ENCODE measurements at places on chromosomes 16 and 17.
A peak's percentile ranks its signal among the peaks of the same experiment; 100 is the strongest.

GRCh38 chr16:71441348-71442050 lies 355 bp downstream of the TLE7 start:
- DNase-seq = peak; percentile 42

DNA sequence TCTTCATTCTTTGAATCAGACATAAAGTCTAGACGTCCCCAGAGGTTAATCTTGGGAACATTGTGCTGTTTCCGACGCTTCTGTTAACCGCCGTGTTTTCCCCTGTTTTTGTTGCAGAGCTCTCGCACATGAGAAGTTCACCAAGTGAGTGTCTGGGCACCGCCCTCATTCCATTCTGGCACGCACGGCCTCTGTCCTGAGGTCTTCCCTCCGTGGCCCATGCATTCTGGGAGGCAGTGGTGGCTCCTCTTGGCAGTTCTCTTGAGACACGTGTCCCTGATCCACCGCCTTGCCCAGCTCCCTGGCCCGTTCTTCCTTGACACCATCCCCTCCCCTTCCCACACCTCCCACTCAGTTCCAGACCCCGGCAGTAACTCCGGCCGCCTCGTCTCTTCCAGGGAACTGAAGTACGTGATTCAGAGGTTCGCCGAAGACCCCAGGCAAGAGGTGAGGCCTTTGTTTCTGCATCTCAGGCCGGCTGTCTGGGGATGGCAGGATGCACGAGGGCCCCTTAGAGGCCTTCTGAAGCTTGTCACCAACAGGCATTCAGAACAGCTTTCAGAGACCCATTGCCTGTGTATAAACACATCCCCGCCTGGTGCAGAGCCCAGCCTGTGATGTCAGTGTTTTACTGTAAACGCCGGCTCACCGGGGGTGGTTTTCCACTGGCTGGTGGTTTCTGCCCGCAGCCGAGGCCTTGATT lies 85.9 kb upstream of the PLCG2 start:
- DNase-seq = no peak

DNA sequence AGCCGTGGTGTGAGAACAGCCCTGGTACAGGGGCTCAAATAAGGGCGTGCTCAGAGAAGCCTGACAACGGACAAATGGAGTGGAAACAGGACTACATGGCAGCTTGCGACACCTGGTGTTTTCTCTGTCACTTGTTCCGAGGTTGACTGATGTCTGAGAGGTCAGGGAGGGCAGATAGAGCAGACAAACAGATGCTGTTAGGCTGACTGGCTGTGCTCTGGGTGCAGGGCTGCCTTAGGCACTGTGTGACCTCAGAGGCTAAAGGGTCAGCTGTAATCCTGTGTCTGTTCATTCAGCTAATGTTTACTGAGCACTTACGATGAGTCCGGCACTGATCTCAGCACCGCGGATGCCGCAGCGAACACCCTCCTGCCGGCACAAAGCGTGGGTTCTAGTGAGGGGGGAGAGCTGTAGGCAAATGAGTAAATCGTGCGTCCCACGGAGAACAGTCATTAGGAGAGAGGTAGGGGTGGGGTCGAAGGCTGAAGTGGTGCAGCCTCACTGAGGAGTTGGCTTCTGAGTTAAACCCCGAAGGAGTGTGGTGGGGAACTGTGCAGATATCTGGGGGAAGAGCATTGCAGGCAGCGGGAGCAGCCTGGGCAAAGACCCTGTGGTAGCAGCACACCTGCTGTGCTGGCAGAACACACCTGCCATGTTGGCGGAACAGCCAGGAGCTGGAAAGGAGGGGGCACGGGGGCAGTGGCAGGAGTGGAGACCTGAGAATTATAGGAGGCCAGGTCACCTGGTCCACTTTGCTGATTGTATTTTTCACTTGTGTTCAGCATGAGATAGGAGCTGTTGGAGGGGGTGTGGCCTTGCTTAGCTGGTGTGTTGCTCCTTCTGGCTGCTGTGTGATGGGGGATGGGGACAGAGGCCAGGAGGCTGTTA lies 35.0 kb downstream of the GPT2 start:
- DNase-seq = no peak

- DNase-seq = peak; percentile 47
These were observed 393 bp downstream of the RNF166 start for GRCh38 chr16:88705801-88706228.

DNA sequence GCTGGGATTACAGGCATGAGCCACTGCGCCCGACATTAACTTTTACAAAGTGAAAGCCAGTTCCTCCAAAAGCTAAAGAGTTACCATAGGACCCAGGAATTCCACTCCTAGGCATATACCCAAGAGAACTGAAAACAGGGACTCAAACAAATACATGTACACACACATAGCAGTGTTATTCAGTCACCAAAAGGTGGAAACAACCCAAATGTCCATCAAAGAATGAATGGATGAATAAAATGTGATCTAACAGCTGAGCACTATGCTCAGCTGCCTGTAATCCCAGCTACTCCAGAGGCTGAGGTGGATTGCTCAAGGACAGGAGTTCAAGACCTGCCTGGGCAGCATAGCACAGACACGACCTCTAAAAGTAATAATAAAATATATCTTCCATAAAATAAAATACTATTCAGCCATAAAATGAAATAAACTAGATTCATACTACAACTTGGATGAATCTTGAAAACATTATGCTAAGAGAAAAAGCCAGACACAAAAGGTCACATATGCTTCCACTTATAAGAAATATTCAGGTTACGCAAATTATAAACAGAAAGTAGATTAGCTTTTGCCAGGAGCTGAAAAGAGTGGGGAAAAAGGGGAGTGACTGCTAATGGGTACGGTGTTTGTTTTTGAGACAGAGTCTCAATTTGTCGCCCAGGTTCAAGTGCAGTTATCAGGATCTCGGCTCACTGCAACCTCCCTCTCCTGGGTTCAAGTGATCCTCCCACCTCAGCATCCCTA lies 9.3 kb upstream of the USP7 start:
- DNase-seq = no peak

GRCh38 chr17:46039592-46040186 lies 40.6 kb downstream of the STH start:
- DNase-seq = no peak

GRCh38 chr17:77899498-77899897 lies 59.0 kb upstream of the TNRC6C start:
- DNase-seq = no peak

DNA sequence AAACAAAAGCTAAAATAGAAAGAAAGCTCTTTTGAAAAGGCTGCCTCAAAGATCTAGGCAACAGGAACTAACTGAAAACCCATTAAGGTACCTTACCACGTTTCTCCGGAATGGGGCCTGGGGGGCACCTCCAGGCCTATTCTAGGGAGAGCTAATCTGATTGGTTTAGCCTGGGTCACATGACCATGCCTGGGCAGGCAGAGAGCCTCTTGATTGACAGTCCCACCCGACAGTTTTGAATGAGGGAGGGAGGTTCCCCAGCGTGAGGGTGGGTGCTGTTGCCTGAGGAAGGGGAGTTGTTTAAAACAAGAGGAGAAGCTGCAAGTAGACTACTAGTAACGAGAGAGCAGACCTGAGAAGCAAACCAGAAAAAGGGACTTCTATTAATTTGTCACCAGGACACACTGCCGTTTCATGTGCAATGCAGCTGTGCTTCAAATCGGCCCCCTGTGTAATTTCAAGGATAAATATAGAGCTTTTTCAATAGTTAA lies 143.4 kb upstream of the HS3ST2 start:
- peak; percentile 18 for DNase-seq

- peak; percentile 81 for DNase-seq
These were observed 290 bp downstream of the TLCD1 start for GRCh38 chr17:28725660-28726225.

GRCh38 chr16:9441012-9441411 lies 349.6 kb downstream of the HAPSTR1 start:
- no peak for DNase-seq

GRCh38 chr17:17413821-17414220 lies 63.0 kb upstream of the MED9 start:
- DNase-seq = no peak

DNA sequence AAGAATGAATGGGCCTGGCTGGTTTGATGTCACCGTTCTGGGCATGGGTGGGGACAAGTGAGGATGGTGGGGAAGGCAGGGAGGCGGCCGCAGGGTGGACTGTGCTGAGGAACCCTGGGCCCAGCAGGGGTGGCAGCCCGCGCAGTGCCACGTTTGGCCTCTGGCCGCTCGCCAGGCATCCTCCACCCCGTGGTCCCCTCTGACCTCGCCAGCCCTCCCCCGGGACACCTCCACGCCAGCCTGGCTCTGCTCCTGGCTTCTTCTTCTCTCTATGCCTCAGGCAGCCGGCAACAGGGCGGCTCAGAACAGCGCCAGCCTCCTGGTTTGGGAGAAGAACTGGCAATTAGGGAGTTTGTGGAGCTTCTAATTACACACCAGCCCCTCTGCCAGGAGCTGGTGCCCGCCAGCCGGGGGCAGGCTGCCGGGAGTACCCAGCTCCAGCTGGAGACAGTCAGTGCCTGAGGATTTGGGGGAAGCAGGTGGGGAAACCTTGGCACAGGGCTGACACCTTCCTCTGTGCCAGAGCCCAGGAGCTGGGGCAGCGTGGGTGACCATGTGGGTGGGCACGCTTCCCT lies 6.5 kb upstream of the SERPINF1 start:
- DNase-seq = no peak

DNA sequence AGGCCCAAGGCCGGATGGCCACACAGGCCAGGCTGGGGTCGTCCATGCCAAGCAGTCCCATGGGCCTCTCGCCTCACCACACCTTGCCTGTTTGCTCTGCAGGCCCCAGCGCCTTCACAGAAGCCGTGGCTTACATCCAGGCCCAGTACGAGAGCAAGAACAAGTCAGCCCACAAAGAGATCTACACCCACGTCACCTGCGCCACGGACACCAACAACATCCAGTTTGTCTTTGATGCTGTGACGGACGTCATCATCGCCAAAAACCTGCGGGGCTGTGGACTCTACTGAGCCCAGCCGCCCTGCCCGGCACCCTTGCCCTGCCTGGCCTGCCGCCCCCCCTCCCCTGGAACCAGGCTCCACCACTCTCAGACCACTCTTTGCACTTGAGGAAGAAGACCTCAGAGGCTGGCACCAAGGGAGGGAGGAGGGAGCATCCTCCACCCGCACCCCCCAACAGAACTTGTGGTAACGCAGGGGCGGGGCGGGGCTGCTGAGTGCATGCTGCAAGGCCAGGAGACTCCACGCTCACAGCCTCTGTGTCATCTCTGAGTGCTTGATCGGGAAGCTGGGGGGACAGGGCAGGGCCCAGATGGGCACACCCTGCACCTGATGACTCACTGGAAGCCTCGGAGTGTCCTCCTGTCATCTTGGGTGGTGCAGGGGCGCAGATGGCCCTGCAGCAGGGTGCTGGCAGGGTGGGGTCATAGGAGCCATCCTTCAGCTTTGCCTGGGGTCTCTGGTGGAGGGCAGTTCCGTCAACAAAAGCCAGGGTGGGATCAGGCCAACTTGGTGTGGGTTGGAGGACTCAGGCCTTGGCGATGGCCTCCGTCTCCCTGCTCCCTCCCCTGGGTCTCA lies 81.5 kb downstream of the AMFR start:
- no peak for DNase-seq

DNA sequence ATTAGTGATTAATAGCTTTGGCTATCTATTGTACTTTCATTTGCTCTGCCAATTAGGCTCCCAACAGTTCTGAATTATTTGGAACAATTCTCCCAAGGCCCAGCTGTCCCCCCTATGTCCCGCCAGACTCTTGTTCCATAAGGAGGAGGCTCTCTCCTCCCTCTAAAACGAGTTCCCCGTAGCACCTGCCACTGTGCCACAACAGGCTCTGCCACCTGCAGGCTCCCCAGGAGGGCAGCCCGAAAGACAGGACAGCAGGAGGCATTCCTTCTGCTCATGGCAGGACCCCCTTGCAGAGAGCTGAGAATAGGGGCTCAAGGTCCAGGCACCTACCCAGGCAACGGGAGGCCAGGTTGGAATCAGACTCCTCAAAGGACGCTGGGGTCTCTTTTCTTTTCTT lies 9.0 kb downstream of the PITPNM3 start:
- DNase-seq = no peak

- DNase-seq = no peak
These were observed 1.1 kb downstream of the EZH1 start for GRCh38 chr17:42743595-42744282.

DNA sequence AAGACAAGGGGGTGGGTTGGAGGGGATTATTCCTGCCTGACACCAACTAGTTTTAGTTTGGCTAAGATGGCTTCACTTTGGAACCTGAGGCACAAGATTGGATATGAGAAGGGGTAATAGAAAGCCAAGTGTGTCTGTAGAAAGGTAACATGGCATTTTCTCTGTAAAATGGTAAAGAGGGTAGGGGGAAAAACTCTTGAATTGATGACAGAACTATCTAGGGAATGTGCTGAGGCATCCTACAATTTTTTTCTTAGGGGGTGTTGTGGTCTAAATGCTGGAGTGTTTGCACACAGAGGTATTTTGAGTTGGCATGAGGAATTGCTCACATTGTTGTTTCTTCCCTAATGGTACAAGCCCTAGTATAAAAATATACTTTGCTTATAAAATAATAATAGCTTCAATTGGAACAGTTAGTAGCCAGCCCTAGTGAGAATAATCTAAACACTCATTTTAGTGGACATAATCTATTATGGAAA lies 25.8 kb downstream of the YPEL2 start:
- DNase-seq = no peak

GRCh38 chr17:14158707-14159106 lies 78.0 kb downstream of the CDRT15 start:
- DNase-seq = no peak

- no peak for DNase-seq
These were observed 54.3 kb upstream of the DLX4 start for GRCh38 chr17:49914664-49915063.

DNA sequence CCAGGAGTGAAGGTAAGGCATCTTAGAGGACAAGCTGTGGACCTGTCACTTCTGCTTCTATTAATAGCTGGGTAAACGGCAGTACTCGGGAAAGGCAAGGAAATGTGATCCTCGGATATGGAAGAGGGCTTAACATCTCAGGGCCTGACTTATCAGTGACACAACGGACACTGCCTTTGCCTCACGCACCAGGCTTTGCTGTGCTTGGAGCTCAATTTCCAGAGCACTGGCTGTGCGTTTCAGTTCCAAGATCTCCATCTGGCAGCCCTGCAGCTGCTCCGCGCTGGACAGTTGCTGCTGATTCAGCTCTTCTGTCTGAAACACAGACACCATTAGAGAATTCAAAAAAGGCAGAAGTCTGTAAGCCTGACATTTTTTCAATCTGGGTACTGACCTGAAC lies 3.5 kb downstream of the KRT40 start:
- DNase-seq = no peak

- DNase-seq = peak; percentile 76
These were observed 6.1 kb downstream of the MT1H start for GRCh38 chr16:56675685-56676210.

Data from activated naive CD8-positive, alpha-beta T cell treated with anti-CD3 and anti-CD28 coated beads for 36 hours (primary cell).